ENCODE measurements at places on chromosomes 6 and 20.

GRCh38 chr6:95285881-95286280, 291.5 kb upstream of the MANEA start:
- no peak for DNase-seq

DNA sequence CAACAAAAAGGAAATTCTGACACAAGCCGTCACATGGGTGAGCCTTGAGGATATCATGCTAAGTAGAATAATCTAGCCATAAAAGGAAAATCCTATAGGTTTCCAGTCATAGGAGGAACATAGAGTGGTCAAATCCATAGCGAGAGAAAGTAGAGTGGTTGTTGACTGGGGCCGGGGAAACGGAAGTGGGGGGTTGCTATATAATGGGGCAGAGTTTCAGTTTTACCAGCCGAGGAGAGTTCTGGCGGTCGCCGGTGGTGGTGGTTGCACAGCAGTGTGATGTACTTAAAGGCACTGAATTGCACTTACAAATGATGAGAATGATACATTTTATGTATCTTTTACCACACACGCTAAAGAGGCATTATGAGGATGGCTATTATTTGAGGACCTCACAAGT, 4.9 kb downstream of the GPR31 start:
- DNase-seq = no peak

DNA sequence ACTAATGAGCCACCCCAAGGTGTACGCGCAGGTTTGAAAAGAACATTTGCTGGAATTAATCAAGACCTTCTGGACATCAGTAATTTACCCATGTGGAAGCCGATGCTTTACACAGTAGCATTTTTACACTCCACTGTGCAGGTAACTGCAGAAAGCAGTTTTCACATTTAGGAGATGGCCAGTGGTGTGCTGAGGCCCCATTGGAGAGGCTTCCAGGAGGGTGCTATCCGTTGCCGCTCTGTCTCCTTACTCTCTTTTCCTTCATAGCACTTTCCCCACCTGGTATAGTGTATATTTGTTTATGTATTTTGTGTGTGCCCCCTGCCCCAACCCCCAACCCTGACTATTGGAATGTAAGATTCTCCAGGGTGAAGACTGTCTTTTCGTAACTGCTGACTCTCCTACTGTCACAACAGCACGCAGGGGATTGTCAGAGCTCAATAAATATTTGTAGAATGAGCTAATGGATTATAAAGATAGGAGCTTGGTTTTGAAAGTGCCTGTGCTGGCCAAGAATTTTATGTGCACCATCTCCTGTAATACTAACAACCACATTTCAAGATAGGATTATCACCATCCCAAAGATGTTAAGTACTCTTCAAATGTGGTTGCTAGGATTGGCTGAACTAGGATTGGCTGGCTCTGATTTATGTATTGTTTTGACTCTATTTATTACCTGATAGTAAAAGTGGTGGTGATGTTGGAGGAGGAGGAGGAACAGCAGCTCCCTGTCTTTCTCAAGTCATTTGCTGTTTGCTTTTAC, 74.0 kb upstream of the GLP1R start:
- no peak for DNase-seq

DNA sequence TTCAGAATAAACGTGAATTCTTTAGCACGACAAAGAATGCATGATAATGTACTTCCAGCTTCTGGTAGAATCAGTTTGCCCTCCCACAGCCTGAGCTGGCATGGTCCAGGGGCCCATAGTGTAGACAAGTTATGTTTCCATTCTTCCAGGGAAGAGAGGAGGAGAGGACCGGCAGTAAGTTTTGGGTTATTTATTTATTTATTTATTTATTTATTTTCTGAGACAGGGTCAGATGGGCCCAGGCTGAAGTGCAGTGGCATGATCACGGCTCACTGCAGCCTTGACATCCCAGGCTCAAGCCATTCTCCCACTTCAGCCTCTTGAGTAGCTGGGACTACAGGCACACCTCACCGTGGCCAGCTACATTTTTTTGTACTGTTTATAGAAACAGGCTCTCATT, 4.7 kb downstream of the GABRR1 start:
- DNase-seq = no peak

DNA sequence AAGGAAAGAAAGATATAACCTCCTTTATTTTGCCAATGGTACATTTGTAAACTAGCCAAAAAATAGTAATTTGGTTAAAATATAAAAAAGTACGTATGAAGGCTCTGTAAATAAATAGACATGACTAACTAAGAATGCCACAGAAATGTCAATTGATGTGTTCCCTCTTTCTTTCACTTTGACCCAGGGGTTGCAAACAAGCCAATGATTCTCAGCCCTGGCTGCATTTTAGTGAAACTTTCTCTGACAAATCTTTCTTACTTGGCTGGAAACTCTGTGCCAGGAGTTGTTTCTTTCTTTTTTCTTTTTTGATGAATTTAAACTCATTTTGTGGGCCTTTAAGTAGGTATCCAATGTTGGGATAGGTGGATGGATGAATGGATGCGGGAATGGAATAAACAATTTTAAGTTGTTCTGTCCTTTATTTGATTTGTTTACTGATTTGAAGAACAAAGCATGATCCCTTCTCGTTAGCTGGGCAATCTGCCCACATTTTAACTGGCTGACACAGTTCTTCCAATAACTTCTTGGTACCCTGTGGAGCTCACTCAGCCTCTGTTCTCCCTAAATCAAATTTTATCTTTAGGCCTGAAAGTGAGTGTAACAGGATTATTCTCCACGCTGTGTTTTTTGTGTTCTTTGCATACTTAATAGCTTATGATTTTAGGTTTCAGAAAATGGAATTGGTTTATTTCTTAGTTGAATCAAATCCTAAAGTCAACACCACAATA, 58.6 kb upstream of the GCLC start:
- DNase-seq = no peak

- no peak for DNase-seq
Observed at GRCh38 chr20:6663751-6664388, 103.6 kb upstream of the BMP2 start.

DNA sequence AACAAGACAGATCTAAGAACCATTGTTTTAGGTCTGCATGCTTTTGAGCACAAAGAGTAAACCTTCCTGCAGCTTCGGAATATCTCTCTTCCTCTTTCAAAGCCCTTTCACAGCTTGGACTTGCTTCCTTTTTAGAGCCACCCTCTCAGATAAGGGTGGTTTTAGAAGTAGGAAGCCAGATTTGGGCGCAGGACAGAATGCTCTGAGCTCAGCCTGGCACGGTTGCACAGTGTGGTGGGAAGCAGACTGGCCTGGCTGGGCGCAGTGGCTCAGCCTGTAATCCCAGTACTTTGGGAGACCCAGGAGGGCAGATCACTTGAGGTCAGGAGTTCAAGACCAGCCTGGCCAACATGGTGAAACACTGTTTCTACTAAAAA, 35.6 kb upstream of the PNRC1 start:
- DNase-seq = no peak

DNA sequence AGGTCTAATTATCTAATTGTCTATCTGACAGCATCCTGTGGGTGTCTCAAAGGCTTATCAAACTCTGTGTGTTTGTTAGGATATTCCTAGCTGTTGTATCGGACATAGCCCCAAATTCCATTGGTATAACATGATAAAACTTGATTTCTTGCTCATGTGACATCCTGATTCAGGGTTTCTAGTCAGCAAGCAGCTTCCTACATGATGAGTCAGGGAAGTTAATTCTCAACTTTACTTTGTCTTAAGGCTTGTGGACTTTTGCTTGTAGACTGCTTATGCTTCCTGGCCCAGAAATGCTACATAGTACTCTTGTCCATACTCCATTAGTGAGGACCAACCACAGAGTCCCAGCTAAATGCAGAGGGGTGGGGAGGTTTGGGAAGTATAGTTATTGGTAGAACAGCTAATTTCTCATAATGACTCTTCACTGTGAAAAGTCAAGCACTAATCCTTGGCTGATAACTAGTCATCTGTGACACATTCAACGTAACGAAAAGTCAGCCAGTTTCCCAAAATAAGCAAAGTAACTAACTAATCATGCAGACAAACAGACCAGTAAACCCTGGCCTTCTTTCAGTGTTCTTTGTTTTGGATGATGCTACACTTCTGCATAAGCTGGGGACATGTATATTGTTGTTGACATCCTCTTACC, 25.8 kb downstream of the NKAIN2 start:
- DNase-seq = peak; percentile 13

DNA sequence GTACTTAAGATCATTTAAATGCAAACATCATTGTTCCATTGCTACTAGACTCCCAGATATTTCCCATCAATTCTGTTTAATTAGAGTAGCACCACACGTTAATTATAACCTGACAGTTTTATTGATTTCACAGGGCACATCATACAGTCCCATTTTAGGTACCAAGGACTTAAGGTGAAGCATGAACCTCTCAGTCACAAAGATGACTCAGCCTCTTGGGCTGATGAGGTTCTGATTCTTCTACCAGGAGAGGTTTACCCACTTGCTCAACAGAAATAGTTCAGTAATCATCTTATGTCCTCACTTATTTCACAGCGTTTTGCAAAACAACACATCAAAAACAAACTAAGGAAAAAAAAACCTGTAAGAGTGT, 98.5 kb downstream of the HIVEP2 start:
- peak; percentile 18 for DNase-seq

GRCh38 chr20:32474009-32474716, 111.0 kb downstream of the NOL4L start:
- DNase-seq = no peak

DNA sequence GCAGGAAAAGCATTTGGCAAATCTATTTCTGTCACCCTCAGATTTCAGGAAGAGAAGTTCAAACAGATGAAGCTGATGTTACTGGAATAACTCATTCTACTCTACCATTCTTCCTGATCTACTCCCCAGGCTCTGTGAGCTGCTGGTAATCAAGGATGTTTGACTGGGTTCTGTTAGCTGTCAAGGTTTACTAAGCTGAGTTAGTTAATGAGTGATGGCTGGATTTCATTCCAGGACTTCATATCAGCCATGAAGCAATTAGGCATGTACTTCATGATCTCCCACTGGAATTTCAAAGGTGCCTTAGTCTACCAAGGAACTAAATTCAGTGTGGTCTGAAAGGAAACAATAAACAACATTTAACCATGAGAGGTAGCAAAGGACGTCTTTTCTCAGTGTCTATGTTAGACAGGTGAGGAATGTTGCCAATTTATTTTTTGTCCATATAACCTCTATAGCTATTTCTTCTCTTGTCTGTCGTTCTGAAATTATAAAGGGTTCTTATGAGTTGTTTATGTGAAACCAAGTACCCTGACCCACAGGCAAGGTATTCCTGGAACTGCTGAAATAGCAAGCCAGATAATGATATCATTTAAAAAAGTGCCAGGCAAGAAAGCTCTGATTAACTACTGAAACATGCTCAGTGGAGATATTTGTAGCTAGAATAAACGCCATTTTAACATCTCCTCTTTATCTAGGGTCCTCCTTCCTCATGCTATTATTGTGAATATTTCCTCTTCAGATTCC, 112.9 kb downstream of the BACH2 start:
- DNase-seq = no peak
